ENCODE measurements at places on chromosomes 13 and 19.

GRCh38 chr13:64239372-64239771, 2823.7 kb upstream of the PCDH20 start:
- DNase-seq, result no peak

GRCh38 chr13:90866006-90866405, 481.5 kb upstream of the MIR17HG start:
- no peak for DNase-seq

- no peak for DNase-seq
These were observed 59.6 kb downstream of the EFNB2 start for GRCh38 chr13:106475852-106476251.

DNA sequence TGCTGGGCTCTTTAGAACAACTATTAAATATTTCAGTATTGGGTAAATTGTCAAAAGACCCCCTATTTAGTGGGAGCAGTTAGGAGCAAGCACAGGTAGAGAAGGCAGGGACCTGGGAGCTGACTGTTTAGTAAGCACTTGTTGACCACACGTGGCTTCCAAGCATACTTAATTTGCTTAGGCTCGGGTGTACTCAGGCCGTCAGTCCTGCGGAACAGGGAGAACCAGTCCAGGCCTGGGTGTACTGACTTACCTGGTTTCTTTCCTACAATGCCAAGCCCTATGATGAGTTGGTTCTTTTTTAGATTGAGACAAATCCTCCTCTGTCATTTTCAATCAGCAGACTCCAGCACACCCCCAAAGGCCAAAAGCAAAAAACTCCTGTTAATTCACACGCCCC, 90.0 kb downstream of the WDFY2 start:
- no peak for DNase-seq

GRCh38 chr19:42086770-42087550, 11.0 kb downstream of the ZNF574 start:
- no peak for DNase-seq

DNA sequence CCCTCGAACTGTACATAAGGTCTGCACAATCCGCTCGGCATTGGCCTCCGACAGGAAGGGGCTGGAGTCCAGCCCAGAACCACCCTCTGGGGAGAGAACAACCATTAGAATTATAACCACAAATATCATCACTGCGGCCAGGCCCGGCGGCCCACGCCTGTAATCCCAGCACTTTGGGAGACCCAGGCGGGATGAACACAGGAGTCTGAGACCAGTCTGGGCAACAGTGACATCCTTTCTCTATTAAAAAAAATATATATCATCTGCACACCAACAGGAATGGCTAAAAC, 11.4 kb downstream of the COQ8B start:
- no peak for DNase-seq

- DNase-seq, result no peak
These were observed 31.2 kb downstream of the KEAP1 start for GRCh38 chr19:10471909-10472308.

DNA sequence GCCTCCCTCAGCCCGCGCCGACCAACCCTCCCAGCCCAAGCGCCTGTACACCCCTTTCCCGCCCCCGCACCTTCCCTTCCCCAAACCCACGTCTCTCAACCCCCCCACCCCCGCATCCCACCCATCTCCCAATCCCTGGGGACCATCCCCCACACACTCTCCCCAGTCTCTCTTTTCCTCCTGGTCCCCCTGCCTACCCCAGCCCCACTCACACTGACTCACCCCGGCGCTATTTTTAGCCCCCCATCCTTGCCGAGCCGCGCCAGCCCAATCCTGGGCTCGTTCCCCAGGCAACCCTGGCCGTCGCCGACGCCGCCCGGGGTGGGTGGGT, 11.7 kb downstream of the CIC start:
- DNase-seq, result no peak

GRCh38 chr13:100594731-100595130, 6.1 kb upstream of the GGACT start:
- no peak for DNase-seq

DNA sequence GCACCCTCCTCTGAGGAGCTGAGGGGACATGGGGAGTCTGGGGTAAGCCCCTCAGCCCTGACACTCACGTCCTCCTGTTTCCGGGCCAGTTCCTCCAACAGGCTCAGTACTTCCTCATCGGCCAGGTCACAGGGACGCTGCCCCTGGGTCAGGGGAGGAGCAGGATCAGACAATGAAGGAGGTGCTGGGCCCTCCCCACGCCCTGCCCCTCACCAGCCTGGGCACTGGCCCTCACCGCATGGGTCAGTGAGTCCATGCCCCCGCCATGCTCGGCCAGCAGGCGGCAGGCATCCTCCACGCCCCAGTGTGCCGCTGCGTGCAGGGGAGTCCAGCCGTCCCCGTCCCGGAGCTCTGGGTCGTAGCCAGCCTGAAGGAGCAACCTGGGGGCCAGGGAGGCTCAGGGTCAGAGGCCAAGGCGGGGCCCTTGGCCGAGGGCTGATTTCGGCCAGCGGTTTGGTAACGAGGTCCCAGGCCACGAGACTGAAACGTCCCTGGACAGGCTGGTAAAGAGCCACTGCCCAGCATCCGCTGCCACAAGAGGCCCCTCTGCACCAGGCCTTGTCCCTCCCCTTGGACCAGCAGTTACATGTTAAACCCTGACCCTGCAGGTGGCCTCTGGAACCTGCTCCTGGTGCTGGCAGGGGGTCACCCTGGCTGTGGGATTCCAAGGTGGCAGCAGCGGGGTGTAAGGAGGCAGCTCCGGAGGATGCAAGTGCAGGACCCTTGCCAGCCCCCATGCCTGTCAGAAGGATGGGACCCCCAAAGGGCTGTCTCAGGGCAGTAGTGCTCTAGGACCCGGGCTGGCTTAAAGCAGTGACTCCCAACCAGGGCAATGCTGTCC, 18.5 kb downstream of the PPP1R12C start:
- DNase-seq, result no peak

GRCh38 chr13:26880735-26881134, 120.1 kb upstream of the GPR12 start:
- no peak for DNase-seq

GRCh38 chr13:52158629-52159158, 703 bp downstream of the NEK3 start:
- DNase-seq, result no peak

DNA sequence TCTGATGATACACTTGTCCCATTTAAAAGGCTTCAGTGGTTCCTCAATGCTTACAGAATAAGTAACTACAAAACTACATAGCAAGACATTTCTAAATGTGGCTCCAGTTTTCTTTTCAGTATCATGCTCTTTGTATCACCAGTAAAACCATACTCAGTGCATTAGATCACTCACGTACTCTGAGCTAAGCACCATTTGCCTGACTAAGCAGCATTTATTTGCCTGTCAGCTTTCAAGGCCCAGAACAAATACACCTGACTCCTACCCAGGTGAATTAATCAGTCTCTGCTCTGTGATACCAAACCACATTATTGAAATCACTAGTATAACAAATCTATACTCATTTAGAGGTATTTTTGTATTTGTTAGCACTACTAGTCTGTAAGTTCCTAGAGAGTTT, 47.4 kb upstream of the PCDH20 start:
- no peak for DNase-seq

DNA sequence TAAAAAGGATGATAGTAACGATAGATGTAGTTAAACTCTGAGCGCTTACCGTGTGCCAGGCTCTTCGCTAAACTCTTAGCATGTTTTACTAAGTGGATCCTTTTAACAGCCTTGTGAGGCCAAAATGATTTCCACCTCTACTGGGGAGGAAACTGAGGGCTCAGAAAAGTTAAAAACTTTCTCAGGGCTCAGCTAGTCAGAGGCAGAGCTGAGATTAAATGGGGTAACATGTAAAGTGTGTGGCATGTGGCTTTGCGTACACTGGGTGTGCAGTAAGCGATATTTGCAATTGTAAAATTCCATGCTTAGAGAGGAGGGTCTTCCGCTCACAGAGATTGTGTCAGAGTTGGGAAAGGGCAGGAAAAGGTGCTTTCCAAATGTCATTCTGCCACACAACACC, 1.7 kb downstream of the U2AF2 start:
- no peak for DNase-seq

GRCh38 chr19:35104361-35104760, 11.3 kb upstream of the FXYD3 start:
- DNase-seq, result no peak

- DNase-seq, result no peak
These were observed 3.7 kb downstream of the HRC start for GRCh38 chr19:49151267-49152118.

- no peak for DNase-seq
These were observed 65.2 kb downstream of the RAP2A start for GRCh38 chr13:97499181-97499580.

GRCh38 chr13:59950266-59950665, 213.5 kb downstream of the DIAPH3 start:
- no peak for DNase-seq

DNA sequence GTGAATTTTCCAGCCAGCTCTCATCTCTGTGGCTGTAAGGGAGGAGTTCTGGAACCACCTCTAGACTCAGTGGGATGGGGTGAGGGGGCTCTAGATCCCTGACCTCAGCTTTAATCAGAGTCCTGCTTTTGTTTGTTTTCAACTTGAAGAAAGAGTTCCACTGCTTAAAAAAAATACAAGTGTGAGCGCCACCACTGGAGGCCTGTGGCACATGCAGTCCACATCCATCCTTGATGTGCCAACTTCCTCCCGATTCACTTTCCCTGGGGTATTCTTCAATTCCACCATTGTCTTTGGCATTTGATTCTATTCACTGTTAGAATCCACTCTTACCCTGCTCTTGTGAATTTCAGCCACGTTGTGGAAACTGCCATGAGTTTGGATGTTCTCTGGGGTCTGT, 62.4 kb upstream of the GJB6 start:
- DNase-seq, result no peak

DNA sequence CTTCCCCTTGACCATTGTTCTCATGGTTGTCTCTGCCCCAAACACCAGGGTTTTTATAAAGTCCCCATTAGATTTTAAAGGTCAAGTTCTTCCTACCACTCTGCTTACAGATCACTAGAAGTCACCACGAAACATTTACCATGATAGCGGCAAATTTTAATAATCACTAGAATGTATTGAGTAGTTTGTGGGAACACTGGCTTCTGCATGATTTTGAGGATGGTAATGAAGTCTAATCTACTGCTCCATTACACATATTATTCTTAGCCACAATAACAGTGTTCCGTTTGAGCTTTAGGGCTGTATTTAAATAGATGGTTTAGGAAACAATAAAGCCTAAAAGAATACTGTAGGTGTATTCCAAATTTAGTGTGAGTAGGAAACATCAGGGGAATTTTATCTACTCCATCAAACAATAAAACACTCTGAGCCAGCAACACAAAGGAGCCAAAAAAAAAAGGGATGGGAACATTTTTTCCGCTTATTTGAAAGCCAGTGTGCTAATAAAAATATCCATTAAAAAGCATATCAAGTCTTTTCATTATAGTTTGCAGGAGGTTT, 49.7 kb downstream of the KLF12 start:
- DNase-seq, result no peak

DNA sequence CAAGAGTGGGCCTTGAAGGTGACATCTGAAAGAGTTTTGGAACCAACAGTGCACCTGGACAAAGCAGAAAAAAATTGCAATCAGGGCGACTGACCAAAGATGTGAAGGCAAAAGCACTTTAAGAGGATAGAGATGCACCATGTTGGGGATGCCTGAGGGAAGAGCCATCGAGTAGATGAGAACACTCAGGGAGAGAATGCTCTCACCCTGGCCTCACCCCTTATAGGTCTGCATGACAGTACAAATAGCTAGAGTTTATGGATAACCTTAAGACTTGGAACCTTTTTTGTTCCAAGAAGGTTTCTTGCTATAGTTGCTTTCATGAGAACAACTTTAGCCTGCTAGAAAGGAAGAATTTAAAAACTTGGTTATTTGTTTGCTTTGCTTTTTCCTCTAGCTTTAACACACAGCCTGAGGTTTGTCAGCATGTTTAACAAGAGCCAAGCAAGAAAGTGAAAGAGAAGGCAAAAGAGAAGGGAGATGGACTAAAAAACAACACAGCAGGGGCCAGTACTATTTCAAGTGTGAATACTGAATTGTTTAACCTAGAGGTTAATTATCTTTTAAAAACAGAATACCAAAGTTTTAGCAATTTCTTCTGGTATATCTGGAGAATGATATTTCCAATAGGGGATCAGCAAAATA, 418.9 kb downstream of the DIAPH3 start:
- DNase-seq, result no peak

DNA sequence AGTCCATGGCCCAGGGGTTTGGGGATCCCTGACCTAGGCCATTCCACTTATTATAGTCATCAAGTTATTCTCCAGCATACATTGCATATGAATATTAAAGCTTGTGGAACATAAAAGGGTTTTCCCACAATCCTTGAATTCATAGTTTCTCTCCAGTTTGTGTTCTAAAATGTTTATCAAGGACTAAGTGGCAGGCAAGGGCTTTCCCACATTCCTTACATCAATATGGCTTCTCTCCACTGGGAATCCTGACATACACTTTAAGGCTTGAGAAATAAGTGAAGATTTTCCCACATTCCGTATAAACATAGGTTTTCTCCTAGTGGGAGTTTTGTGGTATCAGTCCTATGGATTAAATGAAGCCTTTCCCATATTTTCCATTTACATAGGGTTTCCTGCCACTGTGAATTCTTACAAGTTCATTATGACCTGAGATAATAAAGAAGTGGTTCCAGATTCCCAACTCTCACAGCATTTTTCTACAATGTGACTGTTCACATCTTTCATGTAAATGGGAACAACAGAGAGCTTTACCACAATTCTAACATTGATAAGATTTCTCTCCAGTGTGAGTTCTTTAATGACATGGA, 14.5 kb downstream of the ZNF426 start:
- DNase-seq, result no peak

GRCh38 chr13:34116651-34117050, 298.7 kb downstream of the RFC3 start:
- no peak for DNase-seq

- DNase-seq, result no peak
These were observed 4.0 kb downstream of the ZNF331 start for GRCh38 chr19:53541971-53542370.

- DNase-seq, result no peak
These were observed 7.9 kb upstream of the C13orf46 start for GRCh38 chr13:113981611-113982295.

DNA sequence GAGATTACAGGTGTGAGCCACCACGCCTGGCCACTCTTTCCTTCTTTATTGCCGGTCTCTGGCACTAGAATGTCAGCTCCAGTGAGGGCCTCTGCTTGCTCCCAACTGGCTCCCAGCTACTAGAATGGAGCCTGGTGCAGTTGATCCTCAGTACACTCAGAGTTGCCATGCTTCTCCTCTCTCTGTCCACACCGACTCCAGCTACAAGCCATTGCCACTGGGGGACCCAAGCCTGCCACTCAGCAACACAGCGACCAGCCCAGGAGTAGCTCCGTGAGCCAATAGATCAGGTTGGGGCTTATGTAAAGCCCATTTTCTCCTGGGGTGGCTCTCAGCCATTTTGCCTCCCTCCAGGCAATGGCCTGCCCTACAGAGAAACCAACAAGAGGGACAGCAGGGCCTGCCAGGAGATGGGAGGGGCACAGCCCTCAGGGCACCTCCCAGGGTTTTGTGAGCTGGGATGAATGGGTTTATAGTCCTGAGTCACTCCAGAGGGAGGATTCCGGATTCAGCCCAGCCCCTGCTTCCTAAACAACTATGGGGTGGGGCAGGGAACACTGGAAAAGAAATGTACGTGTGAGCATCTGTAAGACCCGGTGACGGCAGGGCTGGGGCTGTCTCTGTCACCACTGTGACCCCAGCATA, 36.5 kb downstream of the OPA3 start:
- no peak for DNase-seq

- no peak for DNase-seq
These were observed 1020.5 kb upstream of the SLC10A2 start for GRCh38 chr13:104086759-104087158.

GRCh38 chr13:53878861-53879260, 850.2 kb downstream of the OLFM4 start:
- no peak for DNase-seq

- no peak for DNase-seq
These were observed 33.2 kb downstream of the CILP2 start for GRCh38 chr19:19571071-19571786.

Measured in cortex of kidney (tissue), 1 donor.